HT-29 (cell line): ENCODE measurements at places on chromosomes 3 and 15.

DNA sequence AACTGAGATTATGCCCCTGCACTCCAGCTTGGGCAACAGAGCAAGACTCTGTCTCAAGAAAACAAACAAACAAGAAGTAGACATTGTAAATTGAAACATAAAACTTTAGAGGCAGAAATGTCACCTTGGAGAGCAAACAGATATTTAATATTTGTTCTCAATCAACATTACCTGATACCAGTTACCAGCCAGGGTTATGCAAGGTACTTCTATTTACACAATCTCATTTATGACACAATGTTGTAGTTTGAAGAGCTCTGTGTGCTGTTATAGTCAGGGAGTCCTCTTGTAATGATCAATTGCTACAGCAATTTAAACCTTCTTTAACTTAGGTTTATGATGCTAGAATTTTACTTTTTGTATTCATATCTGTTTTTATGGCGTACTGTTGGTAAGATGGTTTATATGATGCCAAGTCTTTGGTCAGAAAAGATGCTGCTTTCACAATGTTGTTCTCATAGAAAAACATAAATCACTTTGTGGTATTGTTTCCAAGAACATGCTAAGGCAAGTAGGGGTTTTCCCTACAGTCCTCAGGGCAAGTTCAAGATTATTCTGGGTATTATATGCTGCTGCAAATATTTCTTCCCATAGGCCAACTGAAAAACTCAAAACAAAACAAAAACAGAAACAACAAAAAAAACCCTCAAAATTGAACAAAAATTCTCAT, 173.5 kb downstream of the TNIK start:
- no peak for DNase-seq

GRCh38 chr3:2784627-2785026, 325.5 kb downstream of the IL5RA start:
- DNase-seq: no peak

DNA sequence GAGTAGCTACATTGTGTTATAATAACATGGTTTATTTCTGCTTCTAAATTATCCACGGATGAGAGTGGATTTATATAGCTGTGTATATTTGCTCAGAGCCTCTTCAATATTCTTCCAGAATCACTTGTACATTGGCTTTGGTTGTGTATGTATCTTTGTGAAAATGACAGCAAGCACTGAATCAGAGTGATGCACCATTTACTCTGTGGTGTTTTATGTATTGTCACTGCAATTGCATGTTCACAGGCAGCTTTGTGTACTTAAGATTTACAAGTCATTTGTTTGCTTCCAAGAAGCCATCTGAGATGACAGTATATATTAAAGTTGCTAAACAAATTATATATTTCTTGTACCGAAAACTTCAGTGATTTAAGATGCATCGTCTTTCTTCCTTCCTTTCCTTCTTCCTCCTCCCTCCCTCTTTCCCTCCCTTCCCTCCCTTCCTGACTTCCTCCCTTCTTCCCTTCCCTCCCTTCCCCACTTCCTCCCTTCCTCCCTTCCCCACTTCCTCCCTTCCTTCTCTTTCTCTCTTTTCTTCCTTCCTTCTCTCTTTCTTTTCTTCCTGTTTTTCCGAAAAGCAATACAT, 362.3 kb upstream of the GOLIM4 start:
- DNase-seq: no peak

- no peak for DNase-seq
Measured at GRCh38 chr3:188230962-188231361, 77.0 kb downstream of the LPP start.

GRCh38 chr15:77771616-77772015, 138.9 kb upstream of the LINGO1 start:
- DNase-seq: no peak

- DNase-seq: no peak
Measured at GRCh38 chr3:19270481-19270880, 122.2 kb downstream of the KCNH8 start.
